Liver (tissue), 10 donors: ENCODE measurements at places on chromosomes 7 and 10. TPM values are rescaled to one million over a fixed set of nuclear protein-coding genes. Genes with fewer than 3 reads are reported as not detected.
A peak's percentile ranks its signal among the peaks of the same experiment; 100 is the strongest.

- H3K27me3 ChIP-seq, result no peaks in the 10 kb centered on the region
- peaks cover 1% of the 10 kb centered on the region for H3K4me1 ChIP-seq
- H3K27ac ChIP-seq, result no peak overlapping the region
Observed at GRCh38 chr7:96441436-96442084, 119.7 kb upstream of the SLC25A13 start.

DNA sequence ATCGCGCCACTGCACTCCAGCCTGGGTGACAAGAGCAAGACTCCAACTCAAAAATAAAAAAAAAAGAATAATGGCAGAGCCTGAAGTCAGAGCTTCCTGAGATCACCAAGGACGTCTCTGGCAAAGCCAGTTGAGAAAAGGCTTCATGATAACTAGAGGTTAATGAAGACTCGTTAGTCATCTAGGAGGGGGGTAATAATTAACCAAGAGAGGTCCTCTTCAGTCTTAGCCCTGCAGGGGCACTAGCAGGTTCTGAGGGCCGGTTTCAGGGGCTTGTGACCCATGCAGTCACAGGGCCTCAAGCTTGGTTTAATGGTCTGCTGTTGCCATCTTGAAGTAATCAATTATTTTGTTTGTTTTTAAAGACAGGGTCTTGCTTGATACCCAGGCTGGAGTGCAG is 28.6 kb upstream of the PROSER2 start:
- DNase-seq, result no peak
- H3K27ac ChIP-seq, result no peak overlapping the region
- no peaks in the 10 kb centered on the region for H3K36me3 ChIP-seq
- peaks cover 3% of the 10 kb centered on the region for H3K4me1 ChIP-seq
- no peaks in the 10 kb centered on the region for H3K27me3 ChIP-seq
- H3K4me3 ChIP-seq, result no peak overlapping the region

DNA sequence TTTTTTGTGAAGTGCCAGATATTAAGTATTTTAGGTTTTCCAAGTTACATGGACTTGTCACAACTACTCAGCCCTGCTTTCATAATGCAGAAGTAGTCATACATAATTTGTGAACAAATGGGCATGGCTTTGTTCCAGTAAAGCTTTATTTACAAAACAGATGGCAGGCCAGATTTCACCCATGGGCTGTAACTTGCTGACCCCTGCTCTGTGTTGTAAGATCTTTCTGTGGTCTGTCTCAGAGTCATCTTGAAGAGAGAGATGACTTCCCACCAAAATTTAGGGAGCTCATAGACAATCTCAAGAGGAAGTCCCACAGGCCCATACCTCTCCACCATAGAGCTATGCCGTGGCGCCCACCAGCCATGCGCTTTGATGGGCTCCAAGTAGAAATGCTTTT is 616.1 kb downstream of the LRMDA start:
- H3K4me3 ChIP-seq, result no peak overlapping the region
- H3K27me3 ChIP-seq, result no peaks in the 10 kb centered on the region
- no peaks in the 10 kb centered on the region for H3K4me1 ChIP-seq
- no peak overlapping the region for H3K27ac ChIP-seq
- H3K36me3 ChIP-seq, result no peaks in the 10 kb centered on the region

- no peaks in the 10 kb centered on the region for H3K36me3 ChIP-seq
- H3K27me3 ChIP-seq, result no peaks in the 10 kb centered on the region
- no peak overlapping the region for H3K4me3 ChIP-seq
Observed at GRCh38 chr7:34242391-34242790, 337.1 kb downstream of the BMPER start.

DYNC1I1 gene
- total RNA-seq, result 0.67 TPM

- H3K27ac ChIP-seq, result no peak overlapping the region
- H3K27me3 ChIP-seq, result no peaks in the 10 kb centered on the region
- H3K4me1 ChIP-seq, result no peaks in the 10 kb centered on the region
- H3K36me3 ChIP-seq, result no peaks in the 10 kb centered on the region
Observed at GRCh38 chr7:19213746-19214145, 68.5 kb upstream of the FERD3L start.

DNA sequence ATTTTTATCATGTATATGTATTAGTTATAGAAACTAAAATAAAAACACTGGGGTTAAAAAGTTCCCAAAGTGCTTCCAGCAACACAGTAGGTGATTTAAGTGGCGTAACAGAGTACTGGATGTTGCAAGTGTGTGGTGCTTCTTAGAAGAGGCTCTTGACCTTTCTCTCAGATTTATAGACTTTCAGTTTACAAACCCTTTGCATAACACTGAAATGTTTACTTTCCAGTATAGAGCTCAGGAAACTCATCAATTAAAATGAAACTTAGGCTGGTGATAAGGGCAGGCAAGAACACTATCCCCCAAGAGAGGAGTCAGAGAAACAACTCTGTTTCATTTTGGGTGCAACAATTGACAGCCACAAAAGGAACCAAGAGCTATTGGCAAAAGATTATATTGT is 27.5 kb upstream of the SMC3 start:
- H3K36me3 ChIP-seq, result no peaks in the 10 kb centered on the region
- no peak overlapping the region for H3K27ac ChIP-seq
- no peak for DNase-seq
- no peaks in the 10 kb centered on the region for H3K4me1 ChIP-seq

DNA sequence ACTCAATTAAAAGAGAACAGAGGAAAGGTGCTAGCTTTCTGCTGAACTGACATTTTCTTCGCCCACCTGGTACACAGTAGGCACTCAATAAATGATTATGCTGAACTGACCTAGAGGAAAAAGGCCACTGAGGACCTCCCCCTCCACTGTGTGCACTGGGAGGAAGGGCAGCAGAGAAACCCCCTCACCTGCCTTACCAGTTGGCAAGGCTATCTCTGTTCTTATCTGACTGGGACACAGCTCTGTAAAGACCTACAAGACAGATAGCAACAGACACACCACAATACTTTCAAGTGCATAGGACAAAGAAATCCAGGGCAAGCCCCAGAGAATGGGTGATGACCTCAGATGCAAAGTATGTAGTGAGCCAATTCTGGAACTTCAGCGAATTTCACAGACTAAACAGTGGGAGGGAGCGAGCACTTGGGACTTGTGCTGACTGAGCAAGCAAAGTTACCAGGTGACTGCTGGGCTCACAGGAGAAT is 30.4 kb downstream of the PDLIM1 start:
- H3K4me3 ChIP-seq, result no peak overlapping the region
- peaks cover 27% of the 10 kb centered on the region for H3K36me3 ChIP-seq
- no peaks in the 10 kb centered on the region for H3K27me3 ChIP-seq
- H3K27ac ChIP-seq, result peak overlapping the region; percentile 86
- H3K4me1 ChIP-seq, result peaks cover 8% of the 10 kb centered on the region
- no peak for DNase-seq

NCF1 gene
- 2.0 TPM for total RNA-seq

DNA sequence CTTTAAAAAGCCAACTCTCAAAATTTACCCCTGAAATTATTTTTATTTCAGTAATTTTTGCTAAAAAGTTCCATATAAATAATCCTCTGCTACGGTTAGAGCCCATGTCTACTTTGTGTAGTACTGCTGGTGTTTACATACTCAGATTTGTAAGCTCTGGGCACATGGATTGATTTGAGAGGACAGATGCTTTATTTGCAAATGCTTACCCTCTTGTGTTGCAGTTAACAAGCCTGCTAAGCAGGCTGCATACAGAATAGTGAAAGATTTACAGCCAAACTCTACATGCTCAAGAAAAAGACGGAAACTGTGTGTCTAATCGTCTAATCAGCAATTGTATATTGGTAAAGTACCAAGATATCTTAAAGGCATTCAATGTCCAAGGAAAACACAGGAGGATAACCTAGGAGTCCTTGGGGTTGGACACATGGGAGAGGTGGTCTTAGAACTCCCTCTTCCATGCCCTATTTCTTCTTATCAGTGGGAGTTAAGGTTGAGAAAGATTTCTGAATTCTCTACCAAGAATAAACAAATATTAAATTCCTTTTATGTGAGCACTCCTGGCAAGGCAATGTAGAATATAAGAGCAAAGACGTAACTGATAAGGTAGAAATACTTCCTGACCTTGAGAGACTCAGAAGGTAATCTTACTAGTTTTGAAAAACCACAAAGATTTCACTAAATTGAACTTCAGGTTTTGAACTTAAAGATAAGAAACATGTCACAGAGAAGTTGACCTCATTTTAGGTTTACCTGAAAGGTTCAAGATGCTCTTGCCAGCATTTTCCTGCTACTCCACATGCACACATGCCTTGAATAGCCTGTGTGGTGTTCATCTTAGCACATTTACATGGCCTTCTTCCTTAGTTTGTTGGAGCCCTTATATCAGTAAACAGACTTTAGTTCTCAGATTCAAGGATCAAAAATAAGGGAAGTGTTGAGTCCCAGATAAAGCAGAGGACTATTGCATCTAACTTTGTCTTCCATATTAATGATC is 1216.5 kb downstream of the SORCS3 start:
- no peaks in the 10 kb centered on the region for H3K27me3 ChIP-seq
- DNase-seq, result no peak
- H3K4me3 ChIP-seq, result no peak overlapping the region
- H3K36me3 ChIP-seq, result no peaks in the 10 kb centered on the region

- no peak overlapping the region for H3K4me3 ChIP-seq
- no peak for DNase-seq
- no peak overlapping the region for H3K27ac ChIP-seq
- no peaks in the 10 kb centered on the region for H3K27me3 ChIP-seq
- no peaks in the 10 kb centered on the region for H3K36me3 ChIP-seq
- peaks cover 4% of the 10 kb centered on the region for H3K4me1 ChIP-seq
Observed at GRCh38 chr10:79983286-79983909, 34.5 kb upstream of the SFTPD start.

- H3K36me3 ChIP-seq, result no peaks in the 10 kb centered on the region
- DNase-seq, result peak; percentile 29
- no peak overlapping the region for H3K4me3 ChIP-seq
- H3K4me1 ChIP-seq, result peaks cover 10% of the 10 kb centered on the region
- no peaks in the 10 kb centered on the region for H3K27me3 ChIP-seq
Observed at GRCh38 chr7:44307905-44308595, 17.3 kb downstream of the CAMK2B start.

FGFBP3 gene
- 0.37 TPM for total RNA-seq

TMEM229A gene
- total RNA-seq, result not detected

TET1 gene
- total RNA-seq, result 1.2 TPM

DNA sequence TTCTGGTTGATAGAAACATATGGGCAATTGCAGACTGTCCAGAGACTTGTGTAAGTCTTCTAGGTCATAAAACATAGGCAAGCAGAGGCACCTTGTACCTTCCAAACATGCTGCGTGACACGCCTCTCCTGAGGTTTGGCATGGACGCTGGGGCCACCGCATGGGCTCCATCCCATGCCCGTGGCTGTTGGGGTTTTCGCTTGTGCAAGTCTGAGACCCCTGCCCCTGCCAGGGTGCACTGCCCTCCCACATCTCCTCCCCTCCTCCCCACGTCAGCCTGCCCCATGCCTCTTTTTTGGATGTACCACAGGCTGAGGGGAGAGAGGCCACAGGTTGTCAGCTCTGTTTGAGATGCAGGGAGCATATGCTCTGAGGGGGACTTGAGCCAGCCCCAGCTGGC is 19.0 kb downstream of the EIF3B start:
- no peaks in the 10 kb centered on the region for H3K27me3 ChIP-seq
- DNase-seq, result no peak
- H3K4me3 ChIP-seq, result no peak overlapping the region
- H3K4me1 ChIP-seq, result peaks cover 20% of the 10 kb centered on the region

DNA sequence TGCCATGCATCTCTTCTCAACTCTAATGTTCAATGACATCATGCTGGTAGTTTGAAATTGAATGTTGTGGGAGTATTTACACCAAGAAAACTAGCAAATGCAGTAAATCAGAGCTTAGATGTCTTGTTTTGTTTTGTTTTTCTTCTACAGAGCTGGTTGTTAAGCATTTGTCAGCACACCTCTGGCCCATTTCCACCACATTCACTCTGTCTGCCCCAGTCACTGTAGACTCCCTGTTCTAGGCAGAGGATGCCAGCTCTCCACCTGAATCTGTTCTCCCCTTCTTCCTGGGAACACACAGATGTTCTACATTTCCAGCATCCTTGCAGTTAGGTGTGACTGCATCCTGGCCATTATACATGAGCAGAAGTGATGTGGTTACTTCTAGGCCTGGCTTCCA is 4.1 kb upstream of the ARHGAP22 start:
- DNase-seq, result peak; percentile 3
- no peak overlapping the region for H3K27ac ChIP-seq
- H3K4me1 ChIP-seq, result peaks cover 4% of the 10 kb centered on the region
- H3K36me3 ChIP-seq, result no peaks in the 10 kb centered on the region
- peaks cover 4% of the 10 kb centered on the region for H3K27me3 ChIP-seq
- no peak overlapping the region for H3K4me3 ChIP-seq

DNA sequence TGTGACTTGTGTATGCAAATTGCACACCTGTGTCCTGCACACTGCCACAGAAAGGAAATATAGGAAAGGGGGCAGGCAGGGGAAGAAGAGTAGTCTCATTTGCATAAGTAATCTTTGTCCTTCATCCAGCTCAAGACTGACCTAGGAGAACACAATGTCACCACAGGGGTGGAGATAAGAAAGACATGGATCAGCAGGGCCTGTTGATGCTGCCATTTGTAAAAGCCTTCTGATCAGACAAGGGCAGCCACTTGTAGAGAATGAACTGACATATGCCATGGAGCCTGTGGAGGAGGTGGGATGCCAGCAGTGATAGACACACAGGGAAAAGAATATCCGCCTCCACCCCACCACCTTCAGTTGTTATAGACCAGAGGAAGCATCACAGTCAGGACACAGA is 528.9 kb downstream of the HTR7 start:
- no peaks in the 10 kb centered on the region for H3K36me3 ChIP-seq
- H3K4me1 ChIP-seq, result no peaks in the 10 kb centered on the region
- H3K27ac ChIP-seq, result no peak overlapping the region
- no peak overlapping the region for H3K4me3 ChIP-seq
- DNase-seq, result no peak

- DNase-seq, result no peak
- no peaks in the 10 kb centered on the region for H3K36me3 ChIP-seq
- no peak overlapping the region for H3K27ac ChIP-seq
- no peaks in the 10 kb centered on the region for H3K27me3 ChIP-seq
Observed at GRCh38 chr10:35353805-35354204, 17.5 kb downstream of the CCNY start.

- no peaks in the 10 kb centered on the region for H3K36me3 ChIP-seq
- no peaks in the 10 kb centered on the region for H3K4me1 ChIP-seq
- H3K27me3 ChIP-seq, result no peaks in the 10 kb centered on the region
- no peak for DNase-seq
- no peak overlapping the region for H3K27ac ChIP-seq
Observed at GRCh38 chr10:21953585-21954057, 49.9 kb downstream of the DNAJC1 start.
